ENCODE measurements at places on chromosomes 6 and 20.

- no peak for DNase-seq
Observed at GRCh38 chr6:161281092-161281491, 7.2 kb upstream of the AGPAT4 start.

GRCh38 chr6:154604119-154604518, 93.6 kb upstream of the CNKSR3 start:
- no peak for DNase-seq

DNA sequence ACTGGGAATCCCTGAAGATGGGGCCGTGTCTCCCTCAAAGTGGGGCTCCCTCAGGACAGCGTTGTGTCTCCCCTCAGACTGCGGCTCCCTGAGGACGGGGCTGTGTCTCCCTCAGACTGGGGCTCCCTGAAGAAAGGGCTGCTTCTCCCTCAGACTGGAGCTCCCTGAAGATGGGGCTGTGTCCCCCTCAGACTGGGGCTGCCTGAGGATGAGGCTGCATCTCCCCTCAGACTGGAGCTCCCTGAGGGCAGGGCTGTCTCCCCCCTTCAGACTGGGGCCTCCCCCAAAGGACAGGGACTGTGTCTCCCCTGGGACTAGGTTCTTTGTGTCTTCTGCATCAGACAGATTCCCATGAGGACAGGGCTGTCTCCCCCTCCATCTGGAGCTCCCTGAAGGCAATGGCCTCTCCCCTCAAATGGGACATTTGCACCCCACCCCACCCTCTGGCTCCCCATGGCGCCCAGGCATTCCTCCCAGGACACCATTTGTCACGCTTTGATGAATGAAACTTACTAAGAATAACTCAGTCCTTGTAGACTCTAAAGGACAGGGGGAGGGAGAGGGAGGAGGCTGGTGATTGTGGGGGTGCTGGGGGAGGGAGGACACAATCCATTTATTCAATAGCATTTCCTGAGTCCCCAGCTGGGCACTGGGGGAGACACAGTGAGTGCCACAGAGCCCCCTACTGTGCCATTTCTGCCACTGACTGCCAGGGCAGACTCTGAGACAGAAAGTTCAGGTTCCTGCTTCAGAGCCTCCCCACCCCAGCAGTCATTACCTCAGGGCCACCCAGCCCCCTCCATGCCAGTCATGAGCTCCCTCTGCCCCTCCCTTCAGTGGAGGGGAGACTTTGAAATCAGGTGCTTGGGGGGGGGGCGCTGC, 122.4 kb downstream of the MRPL14 start:
- DNase-seq = no peak

DNA sequence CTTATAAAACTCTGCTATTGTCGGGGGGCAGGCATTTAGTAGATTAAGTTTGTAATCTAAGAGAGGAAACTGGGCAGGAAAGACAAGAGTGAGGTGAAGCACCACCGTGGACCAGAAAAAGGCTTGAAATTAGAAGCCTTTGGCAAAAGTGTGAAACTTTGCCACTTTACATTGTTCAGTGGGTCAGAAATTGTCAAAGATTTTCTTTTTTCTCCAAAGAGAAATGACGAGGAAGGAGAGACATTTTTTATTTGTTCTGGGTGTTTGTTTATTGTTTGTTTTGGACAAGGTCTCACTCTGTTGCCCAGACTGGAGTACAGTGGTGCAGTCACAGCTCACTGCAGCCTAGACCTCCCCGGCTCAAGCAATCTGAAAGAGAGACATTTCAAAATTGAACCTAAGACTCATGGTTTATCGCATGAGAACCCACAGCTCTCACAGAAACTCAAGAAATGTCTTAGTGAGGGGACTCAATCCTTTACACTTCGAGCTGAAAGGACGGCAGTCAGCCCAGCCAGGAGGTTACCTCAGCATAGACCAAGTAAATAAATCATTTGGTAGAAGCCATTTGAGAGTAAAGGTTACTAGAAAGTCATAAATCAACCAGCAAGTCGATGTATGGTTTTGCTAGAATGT, 262.8 kb upstream of the TAB2 start:
- no peak for DNase-seq

DNA sequence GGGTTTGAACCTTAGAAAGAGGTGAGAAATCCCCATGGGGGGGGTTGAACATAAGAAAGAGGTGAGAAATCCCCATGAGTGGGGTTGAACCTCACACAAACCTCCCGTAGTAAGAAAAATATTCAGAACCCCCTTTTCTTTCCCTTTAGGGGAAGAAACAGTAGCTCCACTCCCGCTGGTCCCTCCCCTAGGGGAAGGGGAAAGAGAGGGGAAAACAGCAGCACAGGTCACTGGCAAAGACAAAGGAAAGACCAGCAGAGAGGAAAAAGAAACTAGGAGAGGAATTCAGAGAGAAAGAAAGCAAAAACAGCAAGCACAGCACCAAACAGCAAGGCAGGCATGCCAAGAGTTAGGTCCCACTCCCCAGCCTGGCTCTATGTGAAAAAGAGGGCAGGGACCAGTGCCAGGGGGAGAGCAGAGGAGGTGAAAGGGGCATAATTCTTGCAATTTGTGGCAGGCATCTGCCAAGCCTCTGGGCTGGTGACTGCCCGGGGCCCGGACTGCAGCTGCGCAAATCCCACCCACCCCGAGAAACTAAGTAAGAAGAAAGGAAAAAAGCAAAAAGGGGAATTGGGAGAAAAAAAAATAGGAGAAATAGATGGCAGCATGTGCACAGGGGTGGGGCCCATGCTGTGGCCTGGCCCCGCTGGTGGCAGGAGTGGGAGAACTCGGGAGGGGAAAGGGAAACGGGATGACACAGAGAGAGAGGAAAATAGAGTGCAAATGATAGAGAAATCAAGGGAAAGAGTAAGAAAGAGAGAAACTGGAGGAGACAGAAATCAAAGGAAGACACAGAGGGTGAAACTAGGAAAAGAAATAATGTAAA, 15.1 kb upstream of the GOPC start:
- no peak for DNase-seq

Data from stimulated activated CD8-positive, alpha-beta memory T cell treated with anti-CD3 and anti-CD28 coated beads, Interleukin-4, amount 100 ng/mL, for 4 hours (primary cell).